NAMALWA (cell line): ENCODE measurements at places on chromosomes 16 and 17.

GRCh38 chr17:15999974-16000827, 577 bp downstream of the TTC19 start:
- DNase-seq, result peak; percentile 35

DNA sequence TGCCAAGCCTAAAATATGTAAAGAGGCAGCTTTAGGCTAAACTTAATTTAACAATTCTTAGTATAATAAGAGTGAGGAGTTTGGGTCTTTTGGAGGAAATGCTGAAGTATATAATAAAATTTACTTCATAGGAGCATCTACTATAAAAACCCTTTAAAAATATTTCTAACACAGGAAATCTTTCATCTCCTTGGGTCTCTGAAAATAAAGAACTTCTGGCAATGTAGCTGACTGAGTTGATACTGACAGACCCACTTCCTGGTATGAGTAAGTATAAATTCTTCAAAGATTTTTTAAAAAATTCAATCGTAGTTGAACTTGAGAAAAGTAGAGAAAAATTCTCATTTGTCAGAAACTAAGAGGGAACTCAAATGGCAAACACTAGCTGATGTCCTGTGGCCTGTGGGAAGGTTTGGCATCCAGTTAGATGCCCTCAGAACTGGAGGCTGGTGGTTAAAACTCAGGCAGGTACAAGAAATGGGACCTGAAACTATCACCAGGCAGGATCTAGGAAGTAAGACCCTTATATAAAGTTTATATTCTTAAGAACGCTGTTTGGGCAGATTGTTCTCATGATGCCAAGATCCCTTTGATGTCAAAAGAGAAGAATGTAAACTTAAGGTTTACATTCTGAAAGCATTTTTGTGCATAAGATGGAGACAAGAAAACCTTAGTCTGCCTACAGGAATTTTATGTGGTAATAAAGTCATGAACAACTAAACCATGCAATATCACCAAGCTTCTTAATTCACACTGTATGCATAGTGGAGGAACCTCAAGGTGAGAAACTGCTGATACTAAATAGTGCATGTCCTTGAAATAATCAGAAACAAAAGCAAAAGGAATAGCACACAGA, 6.2 kb downstream of the KRTAP4-6 start:
- DNase-seq, result no peak

DNA sequence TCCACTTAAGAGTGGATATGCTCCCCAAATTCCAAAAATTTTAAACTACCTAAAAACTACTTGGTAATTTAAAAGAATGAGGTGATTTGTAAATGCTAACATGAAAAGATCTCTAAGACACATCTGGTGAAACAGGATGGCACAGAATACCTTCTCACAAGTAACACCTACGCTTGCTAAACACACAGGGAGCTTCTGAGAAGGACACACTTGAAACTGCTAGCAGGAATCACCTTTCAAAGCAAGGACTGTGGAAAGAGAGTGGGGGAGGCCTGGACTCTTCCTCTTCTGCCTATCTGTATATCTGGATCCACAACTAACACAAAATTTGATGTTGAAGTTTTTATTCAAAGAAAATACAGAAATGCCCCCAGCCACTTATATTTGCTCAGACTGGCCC, 52.4 kb downstream of the CYTH1 start:
- no peak for DNase-seq

- DNase-seq, result no peak
Observed at GRCh38 chr17:3834811-3835210, 11.2 kb downstream of the NCBP3 start.

DNA sequence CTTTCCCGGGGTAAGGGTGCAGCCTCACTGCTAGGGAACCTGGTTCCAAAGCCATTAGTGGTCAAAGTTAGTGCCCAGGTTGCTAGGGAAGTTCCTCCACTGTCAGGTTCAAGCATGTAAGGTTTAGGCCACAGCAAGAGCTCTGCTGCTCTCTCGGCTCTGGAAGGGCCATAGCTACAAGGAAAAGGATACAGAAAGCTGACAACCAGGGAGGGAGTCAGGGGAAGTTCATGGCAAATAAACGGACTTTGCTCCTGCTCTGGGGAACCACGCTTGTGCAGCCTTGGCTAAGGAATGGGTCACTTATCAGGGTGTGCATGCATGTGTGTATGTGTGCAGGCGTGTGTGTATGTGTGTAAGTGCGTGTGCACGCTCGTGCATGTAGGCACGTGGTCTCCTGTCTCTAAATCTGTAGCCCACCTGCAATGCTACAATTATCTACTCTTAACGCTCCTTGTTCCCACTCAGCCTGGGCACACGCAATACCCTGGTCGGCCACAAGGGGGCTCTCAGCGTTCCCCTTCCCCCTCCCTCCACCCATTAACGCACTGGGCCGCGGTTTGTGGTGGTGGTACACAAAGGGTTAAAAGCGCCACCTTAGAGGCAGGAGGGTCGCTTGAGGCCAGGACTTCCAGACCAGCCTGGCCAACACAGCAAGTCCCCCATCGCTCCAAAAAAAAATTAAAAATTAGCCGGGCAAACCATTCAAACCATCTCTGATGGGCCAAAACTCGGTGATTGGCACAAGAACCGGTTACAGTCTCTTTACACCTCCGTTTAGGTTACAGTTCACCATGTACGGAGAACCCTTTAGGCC, 48.4 kb upstream of the KDM8 start:
- DNase-seq, result peak; percentile 57

- no peak for DNase-seq
Observed at GRCh38 chr17:78956254-78956653, 23.5 kb downstream of the LGALS3BP start.

DNA sequence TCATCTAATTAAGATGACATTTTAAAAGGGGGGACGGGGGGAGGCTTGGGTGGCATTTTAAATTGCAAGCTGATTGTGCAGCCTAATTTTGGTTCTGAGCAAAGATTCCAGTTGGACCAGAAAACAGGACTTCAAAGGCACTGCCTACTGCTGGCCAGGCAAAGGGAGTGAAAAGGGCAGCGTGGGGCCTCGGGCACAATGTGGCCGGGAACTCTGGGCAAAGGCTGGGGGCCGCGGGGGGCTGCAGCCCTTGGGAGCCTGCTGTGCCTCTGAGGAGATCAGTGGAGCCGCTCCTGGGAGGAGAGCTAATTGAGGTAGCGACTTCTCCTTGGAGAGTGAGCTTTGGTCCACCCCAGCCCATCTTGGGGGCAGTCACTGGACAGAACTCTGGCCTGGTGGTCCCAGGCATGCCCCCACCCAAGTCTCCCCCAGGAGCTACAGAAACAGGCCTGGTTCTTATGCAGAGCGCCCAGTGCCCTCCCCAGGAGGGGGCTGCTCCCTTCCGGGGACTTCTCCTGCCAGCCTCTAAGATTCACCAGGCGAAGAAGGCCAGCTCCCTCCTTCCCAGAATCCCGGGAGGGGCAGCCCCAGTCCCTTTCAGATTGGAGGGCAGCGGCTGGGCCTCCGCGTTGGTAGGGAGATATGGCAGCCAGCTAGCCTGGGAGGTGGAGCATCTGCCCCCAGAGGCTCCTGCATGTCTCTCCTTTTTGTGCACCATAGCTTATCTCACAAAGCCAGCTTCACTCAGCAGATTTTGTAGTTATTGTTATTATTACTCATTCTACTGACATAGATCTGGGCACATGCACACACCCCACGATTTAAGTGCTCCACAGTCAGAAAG, 115.6 kb downstream of the GNAO1 start:
- no peak for DNase-seq

DNA sequence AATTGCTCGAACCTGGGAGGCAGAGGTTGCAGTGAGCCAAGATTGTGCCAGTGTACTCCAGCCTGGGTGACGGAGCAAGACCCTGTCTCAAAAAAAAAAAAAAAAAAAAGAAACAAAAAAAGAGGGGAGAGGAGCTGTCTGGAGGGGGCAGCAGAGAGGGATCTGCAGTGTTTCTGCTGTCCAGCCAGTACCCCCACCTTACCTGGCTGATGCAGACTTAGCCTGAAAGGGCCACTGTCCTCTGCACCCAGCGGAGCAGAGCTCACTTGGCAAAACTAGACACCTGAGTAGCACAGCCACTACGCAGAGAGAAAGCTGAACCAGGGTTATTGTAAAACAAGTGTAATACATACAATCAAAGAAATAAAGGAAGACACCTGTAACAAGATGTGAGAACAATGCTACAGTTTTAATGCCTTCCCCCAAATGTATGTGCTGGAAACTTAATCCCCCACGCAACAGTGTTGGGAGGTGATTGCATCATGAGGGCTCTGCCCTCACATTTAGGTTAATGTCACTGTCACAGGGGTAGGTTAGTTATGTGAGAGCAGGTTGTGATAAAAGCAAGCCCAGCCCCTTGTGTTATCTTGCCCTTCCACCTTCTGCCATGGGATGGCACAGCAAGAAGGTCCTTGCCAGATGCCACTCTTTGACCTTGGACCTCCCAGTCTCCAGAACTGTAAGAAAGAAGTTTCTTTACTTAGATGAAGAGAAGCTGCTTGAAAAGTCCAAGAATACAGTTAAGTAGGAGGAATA, 211.2 kb downstream of the RPTOR start:
- DNase-seq, result no peak

- DNase-seq, result no peak
Observed at GRCh38 chr17:55177855-55178217, 86.9 kb upstream of the HLF start.
